ENCODE measurements at places on chromosomes 7 and 10.
A peak's percentile ranks its signal among the peaks of the same experiment; 100 is the strongest.

DNA sequence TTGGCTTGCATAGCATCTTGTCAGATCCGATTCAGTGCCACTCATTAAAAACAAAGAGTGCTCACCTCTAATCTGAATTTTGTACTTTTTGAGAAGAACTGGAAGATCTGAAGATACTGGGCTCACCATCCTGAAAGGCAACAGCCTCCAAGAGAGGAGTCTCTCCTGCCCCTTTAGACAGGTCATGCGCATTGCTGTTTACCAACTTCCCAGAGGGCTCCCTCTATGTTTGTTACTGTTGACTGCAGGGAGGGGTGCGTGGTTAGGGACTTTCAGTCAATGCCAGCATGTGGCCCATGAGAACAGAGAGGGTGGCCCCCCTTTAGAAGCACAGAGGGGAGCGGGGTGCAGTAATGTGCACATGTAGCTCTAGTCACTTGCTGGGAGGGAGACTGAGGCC lies 33.2 kb upstream of the CABCOCO1 start:
- DNase-seq: no peak

DNA sequence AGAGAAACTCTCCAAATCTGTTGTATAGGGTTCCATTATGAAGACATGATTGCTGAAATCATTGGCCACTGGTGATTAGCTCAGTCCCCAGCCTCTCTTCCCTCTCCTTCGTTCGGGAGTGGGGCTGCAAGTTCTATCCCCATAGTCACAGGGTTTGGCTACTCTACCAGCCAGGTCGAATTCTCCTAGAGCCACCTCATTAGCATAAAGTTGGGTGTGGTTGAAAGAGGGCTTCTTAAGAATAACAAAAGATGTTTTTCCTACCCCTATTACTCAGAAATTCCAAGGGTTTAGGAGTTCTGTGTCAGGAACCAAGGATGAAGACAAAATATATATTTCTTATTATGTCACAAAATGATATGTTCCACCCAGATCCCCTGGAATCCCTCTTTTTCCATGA lies 166.2 kb upstream of the YAE1 start:
- no peak for DNase-seq

GRCh38 chr7:55132890-55133551 lies 114.2 kb downstream of the EGFR start:
- DNase-seq: no peak

DNA sequence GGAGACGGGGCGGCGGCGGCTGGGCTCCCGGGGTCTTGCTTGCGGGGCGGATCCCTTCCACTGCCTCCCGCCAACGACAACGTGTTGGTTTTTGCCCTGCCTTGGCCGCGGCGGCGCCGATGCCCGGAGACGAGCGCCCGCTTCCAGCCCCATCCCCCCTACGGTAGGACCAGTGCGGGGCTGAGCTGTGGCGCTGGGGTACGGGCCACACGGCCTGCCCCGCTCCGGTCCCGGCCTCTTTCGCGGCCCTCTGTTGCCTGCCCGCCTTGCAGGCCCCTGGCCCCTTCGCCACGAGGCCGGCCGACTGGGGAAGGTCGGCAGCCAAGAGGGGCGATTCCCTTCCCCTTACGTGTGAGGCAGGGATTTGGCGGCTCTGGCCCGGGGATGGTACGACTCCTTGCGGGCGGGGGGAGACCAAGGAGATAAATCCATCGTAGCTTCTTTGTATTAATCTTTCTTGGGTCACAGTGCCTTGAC lies 488 bp downstream of the EIF4H start:
- peak; percentile 21 for DNase-seq

DNA sequence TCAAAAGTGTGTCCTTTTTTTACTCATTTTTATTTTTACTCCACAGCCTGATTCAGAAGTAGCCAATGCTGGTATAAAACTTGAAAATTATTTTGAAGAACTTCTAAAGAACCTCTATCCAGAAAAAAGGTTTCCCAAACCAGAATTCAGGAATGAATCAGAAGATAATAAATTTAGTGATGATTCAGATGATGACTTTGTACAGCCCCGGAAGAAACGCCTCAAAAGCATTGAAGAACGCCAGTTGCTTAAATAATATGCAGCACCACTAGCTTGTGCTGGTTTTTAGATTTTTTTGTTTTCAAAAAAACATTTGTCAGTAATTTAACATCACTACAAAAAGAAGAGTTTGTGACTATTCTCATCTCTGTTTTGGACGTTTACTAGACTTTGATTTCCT lies 116.5 kb downstream of the SVOPL start:
- no peak for DNase-seq

DNA sequence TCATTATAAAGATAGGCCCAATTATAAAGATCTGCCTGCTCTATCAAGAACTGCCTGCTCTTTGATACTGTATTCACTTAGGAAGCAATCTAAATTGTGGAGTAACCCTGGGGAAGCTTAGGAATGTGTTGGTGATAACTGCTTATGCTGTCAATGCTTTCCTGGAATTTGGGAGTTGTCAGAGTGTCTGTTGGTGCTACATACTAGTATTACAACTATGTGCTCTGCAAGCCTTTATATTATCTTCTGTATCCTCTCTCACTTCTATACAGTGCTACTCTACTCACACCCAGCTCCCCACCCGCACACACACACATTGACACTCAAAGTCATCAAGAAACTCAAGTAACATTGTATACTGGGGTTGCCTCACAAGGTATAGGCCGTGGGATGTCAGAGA lies 6.1 kb downstream of the ZNF277 start:
- DNase-seq: no peak

DNA sequence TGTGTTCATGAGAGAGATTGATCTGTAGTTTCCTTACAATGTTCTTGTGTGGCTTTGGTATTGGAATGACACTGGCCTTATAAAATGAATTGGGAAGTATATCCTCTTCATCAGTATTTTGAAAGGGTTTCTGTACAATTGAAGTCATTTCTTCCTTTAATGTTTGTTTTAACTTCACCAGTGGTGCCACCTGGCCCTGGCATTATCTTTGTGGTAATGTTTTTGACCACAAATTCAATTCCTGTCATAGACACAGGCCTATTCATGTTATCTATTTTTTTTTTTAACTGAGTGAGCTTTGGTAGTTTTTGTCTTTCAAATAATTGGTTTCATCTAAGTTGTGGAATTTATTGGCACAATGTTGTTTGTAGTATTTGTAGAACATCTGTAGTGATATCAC lies 127.7 kb downstream of the CDK14 start:
- DNase-seq: no peak

GRCh38 chr7:151889406-151890354 lies 12.8 kb upstream of the PRKAG2 start:
- no peak for DNase-seq

All from stimulated activated CD4-positive, alpha-beta T cell treated with anti-CD3 and anti-CD28 coated beads, Interleukin-1b, Interleukin-23, amount 100 ng/mL, for 1 hour (primary cell).